ENCODE measurements at places on chromosomes 13 and 19.

- peak; percentile 61 for DNase-seq
Observed at GRCh38 chr19:46639358-46640182, 3.6 kb upstream of the GNG8 start.

DNA sequence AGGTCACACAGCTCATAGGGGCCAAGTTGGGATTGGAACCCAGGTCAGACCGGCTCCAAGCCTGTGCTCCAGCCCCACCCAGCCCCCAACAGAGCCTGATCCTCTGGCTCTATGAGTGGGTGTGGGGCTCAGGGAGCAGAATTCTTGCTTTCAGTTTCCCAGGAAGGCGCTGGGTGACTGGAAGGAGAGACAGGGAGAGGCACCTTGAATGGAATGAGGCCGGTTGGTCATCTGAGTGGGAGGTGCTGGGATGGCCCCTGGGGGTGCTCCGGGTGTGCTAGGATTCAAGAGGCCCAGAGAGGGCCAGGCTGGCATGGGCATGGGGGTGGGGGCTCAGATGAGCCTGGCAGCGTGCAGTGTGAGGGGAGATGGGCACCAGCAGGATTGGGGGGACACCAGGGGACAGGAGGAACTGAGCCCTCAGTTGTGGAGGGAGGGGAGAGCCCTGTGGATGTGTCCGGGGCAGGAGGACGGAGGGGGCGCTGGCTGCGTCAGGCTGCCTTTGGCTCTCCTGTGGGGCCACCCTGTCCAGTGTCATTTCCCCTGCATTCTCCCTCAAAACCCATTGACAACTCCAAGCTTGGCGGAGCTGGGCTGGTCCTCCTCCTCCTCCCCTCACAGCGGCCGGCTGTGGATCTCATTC lies 31.2 kb upstream of the ANKRD10 start:
- no peak for DNase-seq

DNA sequence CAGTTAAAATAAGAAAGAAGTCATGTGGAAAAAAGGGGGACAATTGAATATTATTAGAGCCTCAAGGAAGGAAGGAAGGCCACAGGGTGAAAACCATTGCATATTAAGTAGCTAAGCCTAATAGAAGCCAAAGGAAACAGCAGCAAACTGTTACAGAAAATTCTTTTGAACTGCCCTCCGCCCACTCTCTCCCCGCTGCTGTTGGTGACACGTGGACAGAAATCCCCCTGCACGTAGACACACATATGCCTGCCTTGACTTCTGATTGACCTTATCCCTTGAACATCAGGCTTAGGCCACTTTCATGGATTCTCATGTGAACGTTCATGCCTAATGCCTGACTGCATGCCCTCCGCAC lies 229.1 kb downstream of the KCNRG start:
- DNase-seq, result no peak

- no peak for DNase-seq
Observed at GRCh38 chr19:47357788-47358680, 8.9 kb downstream of the DHX34 start.

DNA sequence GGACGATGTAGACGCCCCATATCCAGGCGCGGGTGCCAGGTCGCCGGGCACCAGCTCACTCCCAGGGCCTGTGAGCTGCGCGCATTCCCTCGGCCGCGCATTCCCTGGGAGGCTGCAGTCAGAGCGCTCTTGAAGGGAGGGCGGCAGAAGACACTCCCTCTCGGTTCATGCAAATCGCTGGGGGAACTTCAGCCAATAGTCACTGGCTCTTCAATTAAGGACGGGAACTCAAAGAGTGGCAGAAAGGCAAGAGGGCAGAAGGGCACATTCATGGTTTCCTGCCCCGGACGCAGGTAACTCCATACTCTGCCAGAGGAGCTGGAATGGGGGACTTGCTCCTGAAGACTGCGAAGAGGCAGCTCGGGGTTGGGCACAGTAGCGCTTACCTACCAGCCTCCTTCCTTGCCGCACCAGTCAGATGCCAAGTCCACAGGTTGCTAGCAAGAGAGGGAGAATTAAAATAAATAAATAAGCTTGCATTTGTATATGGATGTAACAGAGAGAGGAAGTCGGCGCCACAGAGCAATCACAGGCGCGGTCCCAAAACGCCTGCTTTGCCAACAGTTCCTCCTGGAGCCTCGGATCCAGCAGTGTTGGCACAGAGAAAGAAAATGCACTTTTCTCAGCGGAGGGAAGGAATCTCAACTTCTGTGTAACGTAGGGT lies 459 bp downstream of the PCDH20 start:
- DNase-seq, result peak; percentile 92

DNA sequence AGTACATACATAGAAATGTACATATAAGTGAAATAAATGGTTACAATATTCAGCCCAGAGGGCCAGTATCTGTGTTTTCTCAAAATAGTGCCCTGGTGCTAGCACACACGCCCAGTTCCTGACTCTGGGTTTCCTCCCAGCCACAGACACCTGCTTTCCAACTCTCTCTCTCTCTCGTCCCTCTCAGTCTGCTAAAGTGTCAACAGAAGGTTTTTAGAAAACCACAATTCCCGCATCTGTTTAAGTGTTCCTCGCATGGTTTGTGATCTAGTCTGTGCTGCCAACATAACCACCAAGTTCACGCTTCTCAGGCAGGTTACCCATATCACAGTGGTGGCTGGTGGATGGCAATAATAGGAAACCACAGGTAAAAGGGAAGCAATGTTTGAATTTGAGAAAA lies 17.8 kb upstream of the UPF3A start:
- DNase-seq, result no peak

- DNase-seq, result no peak
Observed at GRCh38 chr13:99972190-99972731, 694 bp upstream of the ZIC5 start.

DNA sequence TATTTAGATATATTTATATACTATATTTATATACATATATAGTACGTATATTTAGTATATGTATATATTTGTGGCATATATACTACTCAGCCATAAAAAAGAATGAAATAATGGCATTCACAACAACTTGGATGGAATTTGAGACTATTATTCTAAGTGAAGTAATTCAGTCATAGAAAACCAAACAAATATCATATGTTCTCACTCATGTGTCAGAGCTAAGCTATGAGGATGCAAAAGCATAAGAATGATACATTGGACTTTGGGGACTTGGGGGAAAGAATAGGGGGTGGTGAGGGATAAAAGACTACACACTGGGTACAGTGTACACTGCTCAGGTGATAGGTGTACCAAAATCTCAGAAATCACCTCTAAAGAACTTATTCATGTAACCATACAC lies 1015.7 kb downstream of the EFNB2 start:
- DNase-seq, result no peak

All from NCI-H1105 (cell line).